ENCODE measurements at places on chromosomes 5 and 9.

DNA sequence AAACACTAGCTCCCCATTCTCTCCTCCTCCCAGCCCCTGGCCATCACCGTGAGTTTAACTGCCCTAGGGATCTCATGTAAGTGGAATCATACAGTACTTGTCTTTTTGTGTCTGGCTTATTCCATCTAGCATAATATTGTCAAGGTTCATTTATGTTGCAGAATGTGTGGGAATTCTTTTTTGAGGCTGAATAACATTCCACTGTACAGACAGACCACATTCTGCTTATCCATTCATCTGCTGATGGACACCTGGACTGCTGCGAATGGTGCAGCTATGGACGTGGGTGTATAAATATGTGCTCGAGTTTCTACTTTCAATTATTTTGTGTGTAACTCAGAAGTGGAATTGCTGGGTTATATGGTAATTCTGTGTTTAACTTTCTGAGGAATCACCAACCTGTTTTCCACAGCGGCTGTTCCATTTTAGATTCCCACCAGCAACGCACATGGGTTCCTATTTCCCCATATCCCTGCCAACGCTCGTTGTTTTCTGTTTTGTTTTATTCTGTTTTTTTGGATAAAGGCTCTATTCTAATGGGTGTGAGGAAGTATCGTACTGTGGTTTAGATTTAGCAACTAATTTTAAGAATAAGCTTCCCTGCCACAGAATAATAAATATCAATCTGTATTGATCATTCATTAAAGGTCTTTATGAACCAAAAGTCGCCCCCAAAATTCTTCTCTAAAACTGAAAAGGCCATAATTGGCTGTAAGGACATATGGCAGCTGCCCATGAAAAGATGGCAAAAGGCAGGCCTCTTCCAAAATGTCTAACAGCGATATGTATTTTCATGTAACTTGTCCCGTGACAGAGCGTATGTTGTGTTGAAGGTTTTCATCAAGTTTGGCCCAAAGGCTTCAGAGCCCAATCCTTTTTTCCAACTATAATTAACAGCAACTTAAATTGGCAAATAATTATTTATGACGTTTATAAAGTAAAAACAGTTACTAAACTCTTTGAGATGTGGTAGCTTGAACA, 70.3 kb downstream of the DAP start:
- DNase-seq: no peak

DNA sequence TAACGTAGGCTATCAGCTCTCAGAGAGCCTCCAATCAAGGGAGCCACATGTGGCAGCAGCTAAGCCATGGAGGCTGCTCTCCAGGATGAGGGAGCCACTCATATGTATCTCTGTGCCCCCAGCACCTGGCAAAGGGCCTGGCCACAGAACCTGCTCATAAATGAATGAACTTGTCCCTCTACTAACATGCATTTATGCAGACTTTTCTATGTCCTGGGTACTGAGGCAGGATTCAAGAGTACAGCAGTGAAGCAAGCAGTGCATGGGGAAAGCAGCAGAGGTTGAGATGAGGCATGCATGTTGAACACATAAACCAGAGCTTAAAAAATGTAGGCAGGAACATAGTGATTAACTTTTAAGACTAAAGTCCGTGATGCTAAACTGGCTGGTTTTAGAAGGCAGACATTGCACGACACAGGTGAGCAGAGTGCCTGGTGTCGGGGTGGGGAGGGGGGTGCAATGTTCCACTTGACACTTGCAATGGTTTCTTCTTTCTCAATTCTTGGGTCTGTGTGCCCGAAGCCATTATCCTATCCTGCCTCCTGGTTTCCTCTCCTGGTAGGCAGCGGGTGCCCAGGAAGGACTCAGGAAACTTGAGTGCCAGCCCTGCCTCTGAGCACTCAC, 142.8 kb upstream of the ALDH1B1 start:
- no peak for DNase-seq

DNA sequence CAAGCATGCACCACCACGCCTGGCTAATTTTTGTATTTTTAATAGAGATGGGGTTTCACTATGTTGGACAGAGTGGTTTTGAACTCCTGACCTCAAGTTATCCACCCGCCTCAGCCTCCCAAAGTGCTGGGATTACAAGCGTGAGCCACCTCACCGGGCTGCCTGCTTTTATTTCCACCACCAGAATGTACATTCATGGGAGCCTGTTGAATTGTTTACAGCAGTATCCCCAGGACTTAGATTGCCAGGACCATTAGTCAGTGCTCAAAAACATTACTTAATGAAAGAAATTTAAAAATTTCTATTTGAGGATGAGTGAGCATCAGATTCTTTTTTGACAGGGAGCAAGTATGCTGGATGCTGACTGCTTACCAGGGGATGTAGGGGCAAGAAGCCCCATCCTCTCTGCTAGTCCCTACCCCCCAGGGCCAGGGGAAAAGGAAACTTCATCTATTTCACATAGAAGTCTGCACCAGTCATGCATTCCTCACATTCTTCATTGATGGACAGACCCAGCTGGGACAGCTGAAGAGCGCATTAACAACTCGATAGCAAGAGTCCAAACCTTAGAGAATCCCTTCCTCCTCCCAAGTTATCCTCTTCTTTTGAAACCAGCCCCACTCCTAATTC, 10.3 kb upstream of the RGMB start:
- no peak for DNase-seq

GRCh38 chr9:90642570-90643539, at the start of gene DIRAS2:
TSS of gene DIRAS2 (minus strand) at chr9:90642824. CDS start at chr9:90613827, 28,997 bp downstream.
- no peak for DNase-seq

DNA sequence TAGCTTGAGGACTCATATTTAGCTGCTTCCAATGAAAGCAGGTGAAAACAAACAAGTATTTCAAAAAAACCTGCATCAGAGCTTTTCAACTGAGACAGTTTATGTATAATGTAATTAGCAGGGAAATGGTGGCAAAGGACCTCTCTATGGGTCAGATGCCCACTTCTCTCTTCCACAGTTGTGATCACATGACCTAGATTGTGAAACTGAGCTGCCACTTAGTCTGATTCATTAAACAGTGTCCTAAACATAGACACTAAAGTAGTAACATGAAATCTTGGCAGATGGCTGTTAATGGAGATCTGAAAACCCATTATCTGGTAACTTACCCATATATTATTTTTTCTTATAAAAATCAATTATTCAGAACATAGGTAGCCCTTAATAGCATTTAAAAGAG, 663.6 kb upstream of the RIOK2 start:
- DNase-seq: no peak

GRCh38 chr9:16689351-16689938, 181.0 kb downstream of the BNC2 start:
- DNase-seq: peak; percentile 27

- DNase-seq: no peak
Observed at GRCh38 chr9:4838189-4838546, 45.4 kb downstream of the RCL1 start.

- no peak for DNase-seq
Observed at GRCh38 chr5:66169534-66169933, 25.4 kb downstream of the SREK1 start.

DNA sequence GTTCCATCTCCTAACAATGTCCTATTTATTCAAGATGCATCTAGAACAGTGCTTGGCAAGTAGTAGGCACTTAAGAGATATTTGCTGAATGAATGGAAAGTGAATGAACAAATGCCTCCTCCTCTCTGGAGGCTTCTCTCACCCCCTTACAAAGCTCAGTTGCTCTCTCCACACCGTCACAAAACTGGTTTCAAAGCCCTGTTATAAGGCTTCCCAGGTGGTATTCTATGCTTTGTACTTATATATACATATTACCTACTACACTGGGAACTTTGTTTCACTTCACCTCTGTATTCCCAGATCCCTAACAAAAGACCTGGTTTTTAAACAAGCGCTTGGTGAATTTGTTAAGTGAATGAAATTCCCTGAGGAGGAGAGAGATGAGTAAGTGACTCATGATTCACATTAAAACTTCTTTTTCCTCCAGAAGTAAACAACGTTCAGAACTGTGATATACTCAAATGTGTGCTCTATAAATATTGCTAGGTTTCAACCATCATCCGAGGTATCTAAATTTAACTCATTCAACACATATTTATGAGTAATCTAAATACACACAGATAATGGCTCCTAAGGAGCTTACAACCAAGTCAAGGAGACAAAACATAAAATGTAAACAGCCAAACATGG, 36.0 kb downstream of the DENND1A start:
- no peak for DNase-seq

- DNase-seq: no peak
Observed at GRCh38 chr5:757931-758697, 26.4 kb downstream of the ZDHHC11B start.

GRCh38 chr9:129081388-129081904, 535 bp downstream of the DOLPP1 start:
- no peak for DNase-seq

GRCh38 chr5:74320526-74320925, 320.0 kb downstream of the ENC1 start:
- DNase-seq: no peak

DNA sequence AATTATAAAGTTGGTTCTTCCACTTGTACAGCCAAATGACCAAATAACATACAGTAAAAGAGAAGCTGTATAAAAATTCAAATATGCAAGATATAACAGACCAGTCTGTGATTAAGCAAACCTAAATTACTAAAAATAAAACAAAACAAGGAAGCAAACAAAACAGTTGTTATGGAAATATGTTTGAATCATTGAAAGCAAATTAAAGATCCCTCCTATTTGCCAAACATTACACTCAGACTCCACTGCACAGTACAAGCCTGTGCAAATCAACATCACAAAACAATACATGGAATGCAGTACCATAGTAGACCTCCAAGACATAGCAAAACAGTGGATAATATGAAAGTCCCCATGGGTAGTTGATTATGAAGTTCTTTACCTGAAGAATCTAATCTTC, 288.1 kb upstream of the PTGER4 start:
- DNase-seq: no peak

- no peak for DNase-seq
Observed at GRCh38 chr9:6959270-6960000, 201.7 kb downstream of the KDM4C start.

DNA sequence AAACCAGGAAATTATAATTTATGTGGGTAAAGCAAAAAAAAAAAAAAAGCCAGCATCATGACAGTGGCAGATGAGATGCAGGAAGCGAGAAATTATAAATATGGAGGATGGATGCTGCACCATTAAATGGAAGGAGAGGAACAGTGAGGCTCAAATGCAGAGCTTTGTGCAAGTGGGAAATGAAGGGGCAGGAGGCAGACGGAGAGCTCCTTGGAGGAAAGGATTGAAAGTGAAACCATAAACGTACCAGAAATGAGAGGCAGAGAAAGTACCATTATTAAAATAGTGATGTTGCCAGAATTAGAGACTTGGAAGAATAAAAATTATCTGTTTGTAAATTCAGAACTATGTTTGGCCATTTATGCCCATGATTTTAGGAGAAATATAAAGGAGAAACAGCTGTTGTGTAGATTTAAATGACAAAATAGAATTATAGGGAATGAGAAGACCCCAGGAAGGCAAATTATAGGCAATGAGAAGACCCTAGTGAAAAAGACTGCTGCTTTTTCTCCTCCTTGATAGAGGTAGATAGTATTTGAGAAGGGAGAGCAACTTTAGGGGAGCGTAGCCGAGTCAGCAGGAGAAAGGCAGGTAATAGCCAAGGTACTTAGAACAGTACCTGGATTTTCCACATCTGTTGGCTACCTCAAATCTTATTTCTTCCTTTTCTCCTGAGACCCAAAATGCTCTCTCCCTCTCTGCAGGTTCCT, 341.0 kb upstream of the CD180 start:
- DNase-seq: no peak

- DNase-seq: no peak
Observed at GRCh38 chr5:81427566-81427965, 33.6 kb upstream of the ACOT12 start.

GRCh38 chr9:114735704-114736103, 53.7 kb upstream of the TEX48 start:
- DNase-seq: no peak

- peak; percentile 55 for DNase-seq
Observed at GRCh38 chr9:34651321-34651720, 664 bp upstream of the IL11RA start.

- DNase-seq: peak; percentile 35
Observed at GRCh38 chr9:125066839-125067619, 76.3 kb downstream of the SCAI start.

GRCh38 chr5:91269198-91269597, 113.9 kb downstream of the ARRDC3 start:
- DNase-seq: no peak

- peak; percentile 6 for DNase-seq
Observed at GRCh38 chr9:93648836-93649235, 72.5 kb downstream of the PHF2 start.

DNA sequence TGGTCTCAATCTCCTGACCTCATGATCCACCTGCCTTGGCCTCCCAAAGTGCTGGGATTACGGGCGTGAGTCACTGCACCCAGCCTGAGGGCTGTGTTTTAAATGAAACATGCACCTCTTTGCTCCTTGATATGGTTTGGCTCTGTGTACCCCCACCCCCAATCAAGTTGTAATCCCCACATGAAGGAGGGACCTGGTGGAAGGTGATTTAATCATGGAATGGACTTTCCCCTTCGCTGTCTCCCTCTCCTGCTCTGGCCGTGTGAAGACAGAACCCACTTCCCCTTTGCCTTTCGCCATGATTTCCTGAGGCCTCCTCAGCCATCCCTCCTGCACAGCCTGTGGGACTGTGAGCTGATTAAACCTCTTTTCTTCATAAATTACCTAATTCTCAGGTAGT, 12.5 kb upstream of the NOTCH1 start:
- DNase-seq: no peak

DNA sequence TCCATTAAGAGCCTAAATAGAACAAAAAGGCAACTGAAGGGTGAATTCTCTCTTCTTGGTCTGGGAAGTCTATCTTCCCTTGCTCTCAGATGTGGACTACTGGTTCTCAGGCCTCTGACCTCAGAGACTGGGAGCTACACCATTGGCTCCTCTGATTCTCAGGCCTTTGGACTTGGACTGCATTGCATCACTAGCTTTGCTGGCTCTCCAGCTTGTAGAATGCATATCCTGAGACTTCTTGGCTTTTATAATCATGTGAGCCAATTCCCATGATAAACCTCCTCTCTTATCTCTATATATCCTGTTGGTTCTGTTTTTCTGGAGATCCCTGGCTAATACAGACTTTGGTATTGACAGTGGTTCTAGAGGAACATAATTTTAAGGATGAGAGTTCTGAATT, 89.8 kb downstream of the PSAT1 start:
- DNase-seq: no peak

DNA sequence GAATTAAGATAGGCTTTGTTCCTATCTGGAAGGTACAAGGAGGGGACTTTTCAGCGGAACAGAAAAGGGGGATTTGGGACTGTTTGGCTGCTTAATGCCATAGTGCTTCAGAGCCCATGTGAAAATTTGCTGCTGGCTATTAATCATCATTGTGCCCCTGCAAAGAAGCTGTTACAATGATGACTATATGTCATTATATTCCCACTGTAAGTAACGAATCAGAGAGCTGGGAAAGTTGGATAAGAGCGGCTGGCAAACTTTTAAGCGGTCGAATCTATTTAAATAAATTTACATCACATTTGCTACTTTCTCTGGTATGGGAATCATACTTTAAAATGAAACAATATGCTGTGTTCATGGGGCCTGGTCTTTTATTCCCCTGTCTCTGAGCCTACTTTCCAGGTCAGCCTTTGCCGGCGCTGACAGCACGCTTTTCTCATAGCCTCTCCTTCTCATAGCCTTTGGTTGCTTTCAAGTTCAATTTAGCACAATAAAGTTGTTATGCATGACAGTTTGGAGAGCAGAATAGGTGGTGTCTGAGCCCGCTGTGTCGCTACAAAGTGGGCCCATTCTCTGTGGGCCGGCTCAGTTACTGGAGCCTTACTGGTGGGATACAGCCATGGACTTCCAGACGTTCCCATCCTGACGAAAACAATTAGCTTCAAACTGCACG, 271.2 kb upstream of the TMEM161B start:
- DNase-seq: no peak

GRCh38 chr9:137387114-137387890, 35.7 kb downstream of the EXD3 start:
- DNase-seq: no peak
